IMR-90 (cell line): ENCODE measurements at places on chromosomes 11 and 22. TPM values are rescaled to one million over a fixed set of nuclear protein-coding genes. Genes with fewer than 3 reads are reported as not detected.
A peak's percentile ranks its signal among the peaks of the same experiment; 100 is the strongest.

DNA sequence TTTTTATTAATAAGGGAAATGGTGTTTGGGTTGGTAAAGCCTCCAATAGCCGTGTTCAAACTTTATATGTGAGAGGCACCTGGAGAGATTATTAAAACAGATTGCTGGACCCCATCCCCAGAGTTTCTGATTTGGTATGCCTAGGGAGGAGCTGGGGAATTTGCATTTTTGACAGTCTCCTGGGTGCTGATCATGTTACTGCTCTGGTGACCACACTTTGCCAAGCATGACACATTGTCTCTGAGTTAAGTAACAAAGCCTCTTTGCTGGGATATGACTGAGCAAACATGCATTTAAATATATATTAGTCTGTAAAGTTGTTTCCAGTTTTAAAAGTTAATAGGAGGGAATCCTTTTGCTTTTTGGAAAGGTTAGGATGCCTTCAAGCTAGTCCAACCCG, 140.4 kb downstream of the NAV2 start:
- H3K27me3 ChIP-seq = no peaks in the 10 kb centered on the region
- H3K4me3 ChIP-seq = no peak overlapping the region
- peak; percentile 59 for DNase-seq
- no peaks in the 10 kb centered on the region for H3K36me3 ChIP-seq
- peaks cover 7% of the 10 kb centered on the region for H3K4me1 ChIP-seq

GRCh38 chr11:134643115-134644012, 231.3 kb upstream of the B3GAT1 start:
- H3K4me1 ChIP-seq = no peaks in the 10 kb centered on the region
- DNase-seq = no peak
- no peak overlapping the region for H3K27ac ChIP-seq

The VPS26B gene
- 39.5 and 41.6 TPM in 2 replicates for polyA plus RNA-seq

The PHLDA2 gene
- 89.0 and 154 TPM in 2 replicates for polyA plus RNA-seq

GRCh38 chr22:44729391-44730021, 22.9 kb upstream of the ARHGAP8 start:
- peak overlapping the region; percentile 1; the same call in 1 of the 2 replicates for H3K27ac ChIP-seq
- DNase-seq = peak; percentile 71
- no peaks in the 10 kb centered on the region for H3K27me3 ChIP-seq
- H3K36me3 ChIP-seq = peaks cover 34% of the 10 kb centered on the region

The TESMIN gene
- 2.2 and 3.0 TPM in 2 replicates for polyA plus RNA-seq

The OR2D2 gene
- 0.07 TPM in 1 of 2 replicates, not detected in the other for polyA plus RNA-seq

DNA sequence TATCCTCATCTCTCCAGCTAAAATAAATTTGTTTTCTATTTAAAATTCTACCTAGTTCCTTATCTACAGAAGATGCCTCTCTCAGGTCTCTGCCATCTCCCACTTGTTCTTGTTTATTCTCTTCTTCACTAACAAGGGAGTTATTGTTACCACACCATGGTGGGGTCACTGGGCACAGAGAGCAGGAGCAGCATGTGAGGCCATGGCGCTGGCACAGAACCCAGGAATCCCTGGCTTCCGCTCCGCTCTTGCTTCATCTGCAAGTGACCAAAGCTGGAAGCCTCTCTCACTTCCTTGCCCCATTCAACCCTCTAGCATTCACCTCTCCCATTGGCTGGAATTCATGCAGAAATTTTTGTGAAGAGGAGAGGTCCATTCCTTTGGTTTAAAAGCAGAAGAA, 190.7 kb upstream of the NCAM1 start:
- DNase-seq = no peak
- no peaks in the 10 kb centered on the region for H3K4me1 ChIP-seq
- H3K27ac ChIP-seq = no peak overlapping the region
- H3K27me3 ChIP-seq = no peaks in the 10 kb centered on the region

The BCO2 gene
- polyA plus RNA-seq = 0.20 and 0.68 TPM in 2 replicates

DNA sequence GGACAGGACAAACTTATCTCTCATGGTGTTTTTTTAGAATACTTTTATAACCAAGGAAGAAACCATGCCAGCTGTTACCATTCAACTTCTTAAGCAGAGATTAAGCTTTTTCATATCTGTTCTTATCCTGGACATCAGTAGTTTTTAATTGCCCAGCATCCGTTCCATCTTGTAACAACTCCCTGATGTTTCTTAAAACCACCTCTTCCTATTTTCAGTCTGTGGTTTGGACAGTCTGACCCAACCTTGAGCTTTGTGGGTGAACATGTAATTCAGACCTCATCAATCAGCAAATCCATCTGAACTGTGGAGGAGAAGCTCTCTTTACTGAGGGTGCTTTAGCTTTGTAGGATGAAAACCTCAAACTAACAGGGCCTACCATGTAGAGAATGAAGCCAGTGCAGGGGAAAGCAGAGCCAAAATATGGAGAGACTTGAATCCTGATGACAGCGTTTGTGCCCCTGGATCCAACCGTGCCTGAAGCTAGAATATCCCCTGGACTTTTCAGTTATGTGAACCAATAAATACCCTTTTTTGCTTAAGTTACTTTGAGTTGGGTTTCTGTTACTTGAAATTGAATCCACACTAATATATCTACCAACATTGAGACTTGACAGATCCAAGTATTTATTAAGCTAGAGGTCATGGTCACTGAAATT, 9.4 kb downstream of the TUG1 start:
- H3K27ac ChIP-seq = no peak overlapping the region
- no peak overlapping the region for H3K4me3 ChIP-seq
- no peak for DNase-seq
- H3K36me3 ChIP-seq = peaks cover 12% of the 10 kb centered on the region
- H3K27me3 ChIP-seq = no peaks in the 10 kb centered on the region

The BID gene
- 240 and 272 TPM in 2 replicates for polyA plus RNA-seq

DNA sequence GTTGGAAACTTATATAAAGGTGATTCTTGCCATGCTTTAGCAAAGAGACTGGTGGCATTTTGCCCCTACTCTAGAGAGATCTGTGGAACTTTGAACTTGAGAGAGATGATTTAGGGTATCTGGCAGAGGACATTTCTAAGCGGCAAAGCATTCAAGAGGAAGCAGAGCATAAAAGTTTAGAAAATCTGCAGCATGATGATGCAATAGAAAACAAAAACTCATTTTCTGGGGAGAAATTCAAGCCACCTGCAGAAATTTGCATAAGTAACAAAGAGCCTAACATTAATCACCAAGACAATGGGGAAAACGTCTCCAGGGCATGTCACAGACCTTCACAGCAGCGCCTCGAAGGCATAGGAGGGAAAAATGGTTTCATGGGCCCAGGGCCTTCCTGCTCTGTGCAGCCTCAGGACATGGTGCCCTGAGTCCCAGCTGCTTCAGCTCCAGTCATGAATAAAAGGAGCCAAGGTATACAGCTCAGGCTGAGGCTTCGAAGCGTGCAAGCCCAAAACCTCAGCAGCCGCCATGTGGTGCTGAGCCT, 83.4 kb downstream of the MRTFA start:
- no peak overlapping the region for H3K27ac ChIP-seq
- no peak overlapping the region for H3K4me3 ChIP-seq
- H3K4me1 ChIP-seq = no peaks in the 10 kb centered on the region
- no peaks in the 10 kb centered on the region for H3K27me3 ChIP-seq

The GGA1 gene
- 48.5 and 50.4 TPM in 2 replicates for polyA plus RNA-seq

- peaks cover 51% of the 10 kb centered on the region for H3K27me3 ChIP-seq
- peaks cover 6% of the 10 kb centered on the region for H3K4me1 ChIP-seq
- no peak overlapping the region for H3K27ac ChIP-seq
- no peak for DNase-seq
- no peak overlapping the region for H3K4me3 ChIP-seq
Measured at GRCh38 chr22:26648011-26648497, 9.3 kb upstream of the MIAT start.

- H3K4me3 ChIP-seq = peak within 1 kb of the TSS; percentile 73
- H3K4me1 ChIP-seq = peaks cover 10% of the 10 kb centered on the region
- no peaks in the 10 kb centered on the region for H3K27me3 ChIP-seq
Measured at GRCh38 chr22:35648066-35649025, at the start of gene APOL6. TSS of gene APOL6 (plus strand) at chr22:35648446. CDS start at chr22:35656426, 7,980 bp downstream.

GRCh38 chr11:129067454-129067853, 124.7 kb downstream of the ARHGAP32 start:
- no peak overlapping the region for H3K4me3 ChIP-seq
- H3K36me3 ChIP-seq = 0 out of 2 replicates have a peak, but pooled peaks cover 2% of the 10 kb centered on the region
- H3K27ac ChIP-seq = no peak overlapping the region
- peak; percentile 12 for DNase-seq
- no peaks in the 10 kb centered on the region for H3K4me1 ChIP-seq

- DNase-seq = peak; percentile 53
- H3K4me1 ChIP-seq = peaks cover 5% of the 10 kb centered on the region; the same call in 1 of the 2 replicates
- H3K27ac ChIP-seq = peak overlapping the region; percentile 73; the same call in 1 of the 2 replicates
- H3K36me3 ChIP-seq = no peaks in the 10 kb centered on the region
Measured at GRCh38 chr11:134741453-134742223, 329.6 kb upstream of the B3GAT1 start.

The UEVLD gene
- polyA plus RNA-seq = 10.1 and 13.8 TPM in 2 replicates

DNA sequence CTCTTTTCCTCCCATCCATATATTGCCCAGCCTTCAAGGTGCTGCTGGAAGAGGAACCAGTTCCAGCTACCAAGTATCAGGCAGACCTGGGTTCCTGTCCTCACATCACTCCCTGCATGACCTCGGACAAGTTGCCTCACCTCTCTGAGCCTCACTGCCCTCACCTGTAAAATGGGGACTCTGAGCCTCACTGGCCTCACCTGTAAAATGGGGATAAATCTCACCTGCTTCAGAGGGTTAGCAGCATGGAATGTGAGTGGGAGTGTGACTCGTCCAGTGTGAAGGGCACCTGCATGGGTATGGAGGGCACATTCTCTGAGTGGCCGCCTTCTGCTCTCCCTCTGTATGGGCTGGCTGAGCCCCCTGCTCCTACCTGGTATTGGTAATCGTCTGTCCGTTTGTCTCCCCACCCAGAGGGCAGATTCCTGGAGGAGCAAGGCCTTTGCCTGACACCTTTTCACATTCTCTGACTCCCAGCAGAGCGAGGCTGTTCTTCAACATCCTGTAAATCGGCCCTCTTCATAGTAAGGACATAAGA, 3.7 kb downstream of the GRIK4 start:
- H3K27me3 ChIP-seq = peaks cover 4% of the 10 kb centered on the region; the same call in 1 of the 2 replicates
- no peak for DNase-seq
- no peak overlapping the region for H3K27ac ChIP-seq
- H3K36me3 ChIP-seq = no peaks in the 10 kb centered on the region
- H3K4me3 ChIP-seq = no peak overlapping the region

- peak; percentile 23 for DNase-seq
- H3K27me3 ChIP-seq = peaks cover 2% of the 10 kb centered on the region
- no peak overlapping the region for H3K4me3 ChIP-seq
- H3K27ac ChIP-seq = no peak overlapping the region
Measured at GRCh38 chr11:113623114-113623513, 83.0 kb downstream of the TMPRSS5 start.

The ANO3 gene
- 0.01 and 0.02 TPM in 2 replicates for polyA plus RNA-seq

The BRSK2 gene
- polyA plus RNA-seq = 0.55 and 0.62 TPM in 2 replicates

The MPPED1 gene
- polyA plus RNA-seq = not detected in 2 replicates

The CALCB gene
- polyA plus RNA-seq = not detected in 2 replicates

GRCh38 chr11:86184728-86185380, 59.7 kb upstream of the EED start:
- no peaks in the 10 kb centered on the region for H3K27me3 ChIP-seq
- no peak for DNase-seq
- H3K4me1 ChIP-seq = peaks cover 5% of the 10 kb centered on the region
- no peaks in the 10 kb centered on the region for H3K36me3 ChIP-seq

- H3K36me3 ChIP-seq = no peaks in the 10 kb centered on the region
- no peak for DNase-seq
- no peaks in the 10 kb centered on the region for H3K4me1 ChIP-seq
- H3K4me3 ChIP-seq = no peak overlapping the region
- no peaks in the 10 kb centered on the region for H3K27me3 ChIP-seq
Measured at GRCh38 chr22:47645450-47645914, 883.0 kb downstream of the TBC1D22A start.

- no peaks in the 10 kb centered on the region for H3K27me3 ChIP-seq
- H3K27ac ChIP-seq = no peak overlapping the region
- DNase-seq = peak; percentile 100
- H3K4me1 ChIP-seq = peaks cover 4% of the 10 kb centered on the region; the same call in 1 of the 2 replicates
Measured at GRCh38 chr11:46920755-46921154, 2.4 kb upstream of the LRP4 start.

The SCT gene
- polyA plus RNA-seq = not detected in 2 replicates

GRCh38 chr11:1536065-1536843, 35.8 kb downstream of the DUSP8 start:
- peaks cover 3% of the 10 kb centered on the region; the same call in 1 of the 2 replicates for H3K4me1 ChIP-seq
- peaks cover 9% of the 10 kb centered on the region for H3K36me3 ChIP-seq
- H3K4me3 ChIP-seq = no peak overlapping the region
- no peak overlapping the region for H3K27ac ChIP-seq

DNA sequence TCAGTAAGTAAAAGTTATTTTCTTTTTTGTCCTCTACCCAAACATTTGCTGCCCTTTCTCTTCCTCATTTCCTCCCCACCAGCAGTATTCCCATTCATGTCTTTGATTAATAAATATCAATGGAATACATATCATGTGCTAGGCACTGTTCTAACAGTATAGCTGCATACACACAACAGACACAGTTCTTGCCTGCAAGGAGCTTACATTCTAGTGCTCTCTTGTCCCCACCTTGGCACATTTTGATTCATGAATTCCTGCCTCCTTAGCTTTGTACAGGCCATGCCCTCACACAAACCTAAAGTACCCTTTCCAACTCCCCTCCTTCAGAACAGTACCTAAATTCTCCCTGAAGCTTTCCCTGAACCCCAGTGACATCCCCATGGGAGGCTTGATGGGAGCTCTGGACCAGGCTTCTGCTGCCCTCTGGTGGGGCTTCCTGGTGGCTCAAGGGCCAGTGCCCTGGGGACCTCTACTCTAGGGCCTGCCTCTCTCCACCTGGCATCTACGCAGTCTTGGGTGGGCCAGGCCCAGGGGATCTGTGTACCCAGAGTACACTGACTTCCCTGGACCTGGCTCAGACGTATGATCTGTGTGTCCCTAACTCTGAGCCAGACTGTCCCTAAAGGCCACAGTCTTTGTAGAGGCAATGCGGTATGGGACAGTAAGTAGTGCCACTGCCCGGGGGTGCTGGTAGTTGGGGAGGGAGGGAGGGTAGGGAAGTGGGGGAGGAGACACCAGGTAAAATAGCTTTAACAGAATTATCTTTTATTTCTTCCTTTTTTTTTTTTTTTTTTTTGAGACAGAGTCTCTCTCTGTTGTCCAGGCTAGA, 14.1 kb downstream of the RPS13 start:
- peak; percentile 27 for DNase-seq
- H3K4me3 ChIP-seq = no peak overlapping the region
- H3K27me3 ChIP-seq = no peaks in the 10 kb centered on the region

DNA sequence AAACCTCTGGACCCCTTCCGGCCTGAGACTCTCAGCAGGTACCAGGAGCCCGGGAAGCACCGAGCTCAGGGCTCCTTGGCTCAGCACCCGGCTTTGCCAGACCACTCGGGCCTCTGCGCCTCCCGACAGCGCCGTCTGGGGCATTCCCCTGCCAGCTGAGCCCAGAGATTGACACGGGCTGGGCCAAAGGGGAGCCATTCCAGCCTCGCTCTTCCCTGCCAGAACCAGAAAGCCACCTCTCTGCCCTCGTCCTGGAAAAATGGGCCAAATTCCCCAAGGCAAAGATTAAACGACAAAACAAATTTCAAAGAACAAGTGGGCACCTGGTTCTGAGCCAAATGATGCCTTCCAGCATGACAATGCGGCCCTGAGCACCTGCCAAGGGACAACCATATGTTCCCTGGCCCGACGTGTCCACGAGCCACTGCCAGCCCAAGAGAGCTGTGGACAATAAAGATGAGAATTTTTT, 59.3 kb downstream of the CELSR1 start:
- no peaks in the 10 kb centered on the region for H3K36me3 ChIP-seq
- H3K27me3 ChIP-seq = peaks cover 38% of the 10 kb centered on the region
- no peak overlapping the region for H3K4me3 ChIP-seq
- no peaks in the 10 kb centered on the region for H3K4me1 ChIP-seq
- no peak overlapping the region for H3K27ac ChIP-seq
